Activated naive CD4-positive, alpha-beta T cell treated with anti-CD3 and anti-CD28 coated beads for 36 hours (primary cell): ENCODE measurements at places on chromosomes 5 and 9. TPM values are rescaled to one million over a fixed set of nuclear protein-coding genes. Genes with fewer than 3 reads are reported as not detected.

The IFNA4 gene
- not detected for total RNA-seq

The DBH gene
- not detected for total RNA-seq

The PRDM9 gene
- total RNA-seq: not detected

The HDHD3 gene
- total RNA-seq: 9.5 TPM

The SPATA31C1 gene
- not detected for total RNA-seq

The PCDHB4 gene
- not detected for total RNA-seq

The NTRK2 gene
- total RNA-seq: 0.05 TPM

The RASA1 gene
- 16.2 TPM for total RNA-seq

The ENTREP1 gene
- total RNA-seq: not detected

The CDHR2 gene
- 0.19 TPM for total RNA-seq

The RNF183 gene
- total RNA-seq: not detected

The F2RL2 gene
- not detected for total RNA-seq

The C6 gene
- total RNA-seq: not detected

The CNTNAP3 gene
- not detected for total RNA-seq

The MTRR gene
- 34.0 TPM for total RNA-seq

The CNTLN gene
- 0.10 TPM for total RNA-seq

The ARID3C gene
- total RNA-seq: 0.37 TPM

The FAM174A gene
- 3.1 TPM for total RNA-seq

The FGD3 gene
- 58.8 TPM for total RNA-seq

The PCAT7 gene
- total RNA-seq: not detected

The GAS1 gene
- 0.15 TPM for total RNA-seq

The GCNT1 gene
- total RNA-seq: 0.48 TPM

The FREM1 gene
- total RNA-seq: not detected

The KLHL3 gene
- total RNA-seq: 1.7 TPM

The SMIM23 gene
- total RNA-seq: not detected

The ALDH1A1 gene
- total RNA-seq: not detected
